ENCODE measurements at places on chromosomes 1 and 21. TPM values are rescaled to one million over a fixed set of nuclear protein-coding genes. Genes with fewer than 3 reads are reported as not detected.

VCAM1 gene
- 1.8 TPM for total RNA-seq

REG4 gene
- total RNA-seq, result not detected

CR1L gene
- total RNA-seq, result not detected

CREB3L4 gene
- total RNA-seq, result 5.7 TPM

DDAH1 gene
- 31.8 TPM for total RNA-seq

ABCG1 gene
- total RNA-seq, result 156 TPM

KIF2C gene
- total RNA-seq, result 13.3 TPM

All from lung microvascular endothelial cell (primary cell).